ENCODE measurements at places on chromosomes 3 and 15.

- DNase-seq = no peak
Observed at GRCh38 chr3:163601426-163601825, 1476.9 kb downstream of the SI start.

DNA sequence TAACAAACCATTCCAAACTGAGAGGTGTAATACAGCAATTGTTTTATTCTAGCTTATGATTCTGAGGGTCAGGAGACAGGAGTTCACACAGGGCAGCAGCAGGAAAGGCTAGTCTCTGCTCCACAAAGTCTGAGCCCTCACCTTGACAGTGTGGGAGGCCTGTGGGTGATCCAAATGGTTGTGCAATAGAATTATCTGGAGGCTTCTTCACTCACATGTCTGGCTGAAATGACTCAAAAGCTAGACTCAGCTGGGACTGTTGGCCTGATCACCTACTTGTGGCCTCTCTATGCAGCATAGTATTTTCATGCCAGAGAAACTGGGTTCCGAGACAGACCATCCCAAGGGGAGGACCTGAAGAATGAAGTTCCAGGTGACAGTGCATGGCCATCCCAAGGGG lies 233.9 kb upstream of the UBE2E2 start:
- DNase-seq = no peak

DNA sequence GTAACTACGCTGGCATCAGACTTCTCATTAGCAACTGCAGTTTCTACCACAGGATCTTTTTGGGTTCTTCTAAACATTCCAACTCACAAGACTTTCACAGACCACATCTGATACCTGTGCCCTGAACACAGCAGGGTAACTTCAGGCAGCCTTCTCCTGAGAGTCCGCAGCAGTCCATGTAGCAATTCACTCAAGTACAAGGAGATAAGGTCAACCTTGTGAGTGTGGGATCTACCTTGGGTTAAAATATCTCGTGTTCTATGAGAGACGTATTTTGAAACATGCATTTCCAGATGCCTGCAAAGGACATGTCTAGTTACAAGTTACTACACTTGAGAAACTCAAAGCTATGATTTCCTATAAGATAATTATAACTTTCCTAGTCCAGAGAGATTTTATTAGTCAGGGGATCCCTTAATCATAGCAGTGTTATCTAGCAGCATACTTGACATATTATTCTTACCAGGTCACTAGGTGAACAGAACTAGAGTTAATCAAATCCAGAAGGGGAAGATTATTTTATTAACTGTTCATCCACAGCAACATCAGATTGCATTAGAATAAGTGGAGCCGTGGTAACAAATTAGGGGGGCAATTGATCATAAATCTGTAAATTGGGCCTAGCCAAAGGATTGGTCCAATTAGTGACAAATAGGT lies 66.4 kb downstream of the ASTE1 start:
- no peak for DNase-seq

- DNase-seq = no peak
Observed at GRCh38 chr15:87736891-87737389, 519.6 kb downstream of the NTRK3 start.

DNA sequence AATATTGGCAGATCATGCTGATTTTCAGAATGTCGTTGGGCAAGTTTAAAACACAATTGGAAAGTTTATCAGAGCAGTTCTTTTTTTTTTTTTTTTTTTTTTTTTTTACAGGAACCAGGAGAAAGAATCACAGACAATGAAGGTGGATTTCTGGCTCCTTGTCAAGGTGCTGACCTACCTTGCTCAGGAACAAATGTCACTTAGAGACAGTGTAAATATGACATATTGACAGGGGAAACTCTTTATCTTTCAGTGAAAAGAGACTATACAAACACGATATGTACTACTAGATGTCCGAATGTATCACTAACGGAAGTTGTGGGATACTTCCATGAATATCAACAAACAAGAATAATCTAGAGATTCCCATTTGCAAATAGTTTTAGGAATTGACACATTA lies 237.3 kb downstream of the FMN1 start:
- no peak for DNase-seq

- no peak for DNase-seq
Observed at GRCh38 chr3:102078854-102079808, 229.8 kb downstream of the NFKBIZ start.

DNA sequence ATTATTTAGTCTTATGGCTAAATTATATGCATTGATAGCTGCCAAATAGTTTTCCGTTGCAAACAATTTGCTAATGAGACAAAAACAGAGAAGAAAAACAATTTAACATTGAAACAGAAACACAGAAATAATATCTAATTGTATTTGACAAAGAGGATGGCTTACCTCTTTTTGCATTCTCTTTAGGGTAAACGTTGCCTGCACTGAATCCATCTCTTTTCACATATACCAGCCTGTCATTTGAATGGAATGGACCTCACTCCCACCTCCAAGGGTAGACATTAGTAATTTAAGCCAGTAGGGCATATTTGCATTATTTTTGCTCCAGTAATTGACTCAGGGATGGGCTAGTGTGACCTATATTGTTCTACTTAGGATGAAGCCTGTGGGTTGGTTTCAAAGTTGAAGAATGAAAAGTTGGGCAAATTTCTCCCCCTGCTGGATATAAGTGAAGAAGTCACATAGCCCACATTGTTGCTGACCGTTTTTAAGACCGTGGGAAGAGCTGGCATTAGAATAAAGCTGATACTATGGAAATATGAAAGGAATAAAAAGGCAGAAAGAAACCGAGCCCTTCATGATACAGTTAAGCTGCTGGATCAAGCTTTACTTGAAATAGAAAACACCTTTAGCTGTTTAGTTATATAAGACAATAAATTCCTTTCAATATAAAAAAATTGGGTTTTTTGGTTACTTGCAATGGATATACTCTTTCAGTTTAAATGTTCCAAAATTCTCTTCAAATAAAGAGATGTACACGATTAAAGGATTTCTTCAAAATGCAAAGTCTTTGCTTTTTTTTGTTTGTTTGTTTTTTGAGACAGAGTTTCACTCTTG lies 26.9 kb downstream of the PIERCE2 start:
- no peak for DNase-seq

GRCh38 chr3:14451844-14452739 lies 49.7 kb downstream of the SLC6A6 start:
- no peak for DNase-seq

- no peak for DNase-seq
Observed at GRCh38 chr15:82807920-82808633, 1.4 kb upstream of the WHAMM start.

DNA sequence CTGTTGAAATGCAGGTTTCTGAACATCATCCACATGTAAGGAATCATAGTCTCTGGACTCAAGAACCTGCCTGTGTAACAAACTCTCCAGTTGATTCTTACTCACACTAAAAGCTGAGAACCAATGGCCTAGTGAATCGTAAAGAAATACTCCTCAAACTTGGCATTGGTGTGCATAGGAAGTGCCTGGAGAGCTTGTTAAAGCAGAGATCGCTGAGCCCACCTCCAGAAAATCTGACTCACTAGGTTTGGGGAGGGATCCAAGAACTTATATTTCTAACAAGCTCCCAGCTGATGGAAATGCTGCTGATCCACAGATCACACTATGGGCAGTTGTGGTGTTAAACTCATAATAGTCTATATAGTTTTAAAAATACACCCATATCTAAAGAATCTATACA lies 55.8 kb upstream of the LMCD1 start:
- no peak for DNase-seq

DNA sequence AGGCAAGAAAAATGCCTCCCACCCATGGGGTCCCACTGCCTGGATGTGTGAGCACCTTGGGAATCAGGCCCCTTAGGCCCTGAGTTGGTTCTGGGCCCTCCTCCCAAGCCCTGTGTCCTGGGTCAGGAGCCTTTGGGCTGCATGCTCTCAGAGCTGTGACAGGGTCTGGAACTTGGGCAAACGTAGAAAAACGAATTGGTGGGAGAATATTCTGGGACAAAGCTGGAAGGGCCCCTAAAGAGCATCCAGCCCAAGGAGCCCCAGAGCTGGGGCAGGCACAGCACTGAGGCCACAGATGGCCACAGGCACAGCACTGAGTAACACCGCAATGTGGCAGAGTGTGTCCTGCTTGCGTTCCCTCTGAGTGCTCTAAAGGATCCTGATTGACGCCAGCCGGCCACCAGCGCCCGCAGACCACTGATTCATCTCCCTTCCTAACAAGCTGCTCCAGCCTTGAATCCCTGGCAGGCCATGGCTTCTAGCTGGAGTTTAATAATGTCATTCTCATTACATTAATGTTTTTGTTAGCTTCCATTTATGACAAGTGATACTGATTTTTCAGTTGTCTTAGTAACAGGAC lies 18.6 kb upstream of the SEC13 start:
- no peak for DNase-seq

DNA sequence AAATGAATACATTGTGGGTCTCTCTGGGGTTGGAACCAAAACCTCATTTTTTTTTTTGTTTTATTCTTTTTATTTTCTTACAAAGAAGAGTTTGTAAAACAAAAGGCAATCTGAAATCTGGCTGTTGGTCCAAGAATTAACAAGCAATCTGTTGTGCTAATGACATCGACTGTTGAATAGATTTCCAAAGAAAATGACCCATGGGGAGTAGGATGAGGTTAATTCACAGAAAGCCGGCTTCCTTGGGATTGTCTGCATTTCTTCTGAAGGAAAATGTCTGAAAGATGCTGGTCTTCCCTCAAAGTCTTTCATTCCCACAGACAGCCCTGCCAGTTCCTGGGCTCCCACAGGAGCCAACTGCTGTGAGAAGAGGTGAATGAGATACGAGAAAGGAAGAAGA lies 92.9 kb downstream of the LRRC3B start:
- no peak for DNase-seq

DNA sequence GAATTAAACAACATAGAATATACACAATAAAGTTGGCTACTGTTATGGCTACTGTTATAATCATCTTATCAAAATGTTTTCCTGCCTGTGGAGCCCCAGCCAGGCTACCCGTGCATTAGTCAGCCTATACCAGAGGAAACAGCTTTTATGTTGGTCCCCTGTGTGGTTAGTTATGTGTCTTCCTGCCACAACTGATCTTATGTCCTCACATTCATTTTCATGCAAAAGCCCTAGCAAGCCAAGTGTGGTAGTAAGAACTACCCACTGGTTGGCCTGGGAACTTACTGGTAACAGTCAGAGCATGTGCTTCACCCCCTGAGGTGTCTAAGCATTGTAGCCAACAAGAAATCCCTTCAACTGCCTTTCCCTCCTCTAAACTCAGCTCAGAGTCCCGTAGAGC lies 21.8 kb downstream of the MGLL start:
- no peak for DNase-seq

DNA sequence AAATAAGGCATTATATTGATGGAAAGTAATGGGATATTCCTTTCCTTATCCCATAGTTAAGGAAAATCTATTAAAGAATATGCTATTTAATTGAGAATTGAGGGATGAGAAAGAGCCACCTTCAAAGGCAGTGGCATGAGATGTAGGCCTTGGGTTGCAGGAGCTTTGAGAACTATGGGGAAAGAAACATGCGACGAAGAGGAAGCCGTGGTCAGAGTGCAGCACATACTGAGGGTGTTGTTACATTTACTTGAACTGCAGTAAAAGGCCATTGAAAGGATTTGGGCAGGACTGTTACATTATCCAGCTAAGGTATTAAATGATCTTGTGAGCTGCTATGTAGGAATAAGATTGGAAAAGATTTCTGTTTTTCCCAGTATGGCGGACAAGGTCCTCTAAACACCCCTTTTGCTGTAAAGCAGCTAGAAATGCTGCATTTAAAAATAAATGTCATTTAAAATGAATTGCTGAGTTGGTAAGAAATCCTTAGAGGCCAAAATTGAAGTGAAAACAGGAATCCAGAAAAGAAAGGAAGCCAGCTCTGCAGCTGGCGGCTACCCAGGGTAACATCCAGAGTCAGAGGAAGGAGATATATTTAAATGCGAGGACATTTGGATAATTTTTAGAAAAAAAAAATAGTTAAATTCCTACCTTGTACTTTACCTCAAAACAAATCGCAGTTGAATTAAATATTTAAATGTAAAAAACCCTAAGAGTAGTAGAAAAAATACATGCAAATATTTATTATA lies 61.7 kb downstream of the IL1RAP start:
- DNase-seq = no peak

GRCh38 chr3:155210736-155211135 lies 82.7 kb downstream of the STRIT1 start:
- DNase-seq = no peak

DNA sequence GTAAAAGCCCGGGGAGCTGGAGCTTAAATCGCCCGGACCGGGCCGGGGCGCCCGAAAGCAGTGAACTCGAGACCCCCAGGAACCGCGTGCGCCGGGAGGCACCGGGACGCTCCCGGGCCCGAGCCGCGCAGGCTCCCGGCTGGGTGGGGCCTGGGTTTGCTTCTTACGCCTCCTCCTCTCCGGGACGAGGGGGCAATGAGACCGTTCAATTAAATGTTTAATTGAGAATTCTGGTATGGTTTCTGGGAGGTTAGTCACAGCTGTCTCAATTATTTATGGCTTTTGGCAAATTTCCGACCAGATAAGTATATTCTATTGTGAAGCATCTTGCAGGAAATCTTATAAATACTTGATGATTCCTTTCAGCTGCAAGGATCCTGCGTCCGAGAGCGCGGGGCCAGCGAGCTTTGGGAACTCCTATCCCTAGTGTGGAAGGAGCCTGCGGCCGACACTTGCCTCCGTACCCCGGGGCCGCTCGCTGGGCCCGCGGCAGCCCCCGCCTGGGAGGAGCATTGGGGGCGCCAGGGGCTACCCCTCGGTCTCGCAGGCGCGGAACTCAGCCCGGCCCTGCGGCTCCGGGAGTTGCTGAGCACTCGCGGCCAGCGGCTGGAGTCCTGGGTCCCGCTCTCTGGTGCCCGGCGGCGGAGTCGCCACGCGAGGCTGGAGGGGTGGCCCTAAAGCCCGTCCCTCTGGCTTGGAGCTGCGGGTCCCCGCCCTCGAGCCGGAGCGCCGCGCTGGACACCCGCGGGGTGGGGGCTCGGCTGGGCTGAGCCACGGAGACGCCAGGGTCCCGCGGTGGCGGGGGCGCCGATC lies 10.3 kb downstream of the ISL2 start:
- DNase-seq = no peak

GRCh38 chr3:42852441-42852840 lies 23.2 kb downstream of the CYP8B1 start:
- DNase-seq = no peak

DNA sequence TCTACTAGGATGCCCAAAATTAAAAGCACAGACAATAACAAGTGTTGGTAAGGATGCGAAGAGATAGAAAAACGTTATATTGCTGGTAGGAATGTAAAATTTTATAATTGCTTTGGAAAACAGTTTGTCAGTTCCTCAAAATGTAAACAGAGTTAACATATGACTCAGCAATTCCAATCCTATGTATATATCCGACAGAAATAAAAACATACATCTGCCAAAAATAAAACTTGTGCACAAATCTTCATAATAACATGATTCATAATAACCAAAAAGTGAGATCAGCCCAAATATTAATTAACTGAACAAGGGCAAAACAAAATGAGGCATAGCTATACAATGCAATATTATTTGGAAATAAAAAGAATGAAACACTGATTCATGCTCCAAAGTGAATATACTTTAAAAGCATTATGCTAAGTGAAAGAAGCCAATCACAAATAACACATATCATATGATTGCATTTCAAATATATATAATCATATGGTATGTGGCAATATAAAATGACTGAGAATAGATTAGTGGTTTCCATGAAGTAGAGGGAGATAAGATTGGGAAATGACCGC lies 609.3 kb downstream of the IGSF11 start:
- DNase-seq = no peak

All from mesothelial cell of epicardium (in vitro differentiated cells).